ENCODE measurements at places on chromosomes 12 and 14.

DNA sequence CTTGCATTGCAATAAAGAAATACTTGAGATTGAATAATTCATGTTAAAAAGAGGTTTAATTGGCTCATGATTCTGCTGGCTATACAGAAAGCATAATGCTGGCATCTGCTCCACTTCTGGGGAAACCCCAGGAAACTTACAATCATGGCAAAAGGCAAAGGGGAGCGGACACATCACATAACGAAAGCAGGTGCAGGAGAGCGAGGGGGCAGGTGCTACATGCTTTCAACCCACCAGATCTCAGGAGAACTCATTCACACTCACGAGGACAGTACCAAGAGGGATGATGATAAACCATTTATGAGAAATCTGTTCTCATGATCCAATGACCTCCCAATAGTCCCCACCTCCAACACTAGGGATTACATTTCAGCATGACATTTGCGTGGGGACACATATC is 172.6 kb downstream of the RASSF9 start:
- no peak for DNase-seq

DNA sequence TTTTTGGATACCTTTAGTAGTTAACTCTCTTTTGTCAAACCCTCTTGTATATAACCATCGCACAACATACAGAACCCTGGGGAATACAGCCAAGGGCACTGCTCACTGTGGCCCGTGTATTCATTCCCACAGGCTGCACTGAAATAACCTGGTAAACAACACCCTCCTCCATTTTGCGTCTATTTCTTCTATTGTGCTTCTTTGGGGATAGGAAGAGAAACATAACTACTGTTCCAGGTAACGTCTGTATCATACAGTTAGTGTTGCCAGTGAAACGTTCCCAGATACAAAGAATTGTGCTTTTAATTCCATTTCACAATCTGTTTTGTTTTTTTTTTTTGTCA is 9.6 kb downstream of the C12orf76 start:
- DNase-seq: no peak

- no peak for DNase-seq
Measured at GRCh38 chr12:3631759-3632158, 121.2 kb downstream of the CRACR2A start.

DNA sequence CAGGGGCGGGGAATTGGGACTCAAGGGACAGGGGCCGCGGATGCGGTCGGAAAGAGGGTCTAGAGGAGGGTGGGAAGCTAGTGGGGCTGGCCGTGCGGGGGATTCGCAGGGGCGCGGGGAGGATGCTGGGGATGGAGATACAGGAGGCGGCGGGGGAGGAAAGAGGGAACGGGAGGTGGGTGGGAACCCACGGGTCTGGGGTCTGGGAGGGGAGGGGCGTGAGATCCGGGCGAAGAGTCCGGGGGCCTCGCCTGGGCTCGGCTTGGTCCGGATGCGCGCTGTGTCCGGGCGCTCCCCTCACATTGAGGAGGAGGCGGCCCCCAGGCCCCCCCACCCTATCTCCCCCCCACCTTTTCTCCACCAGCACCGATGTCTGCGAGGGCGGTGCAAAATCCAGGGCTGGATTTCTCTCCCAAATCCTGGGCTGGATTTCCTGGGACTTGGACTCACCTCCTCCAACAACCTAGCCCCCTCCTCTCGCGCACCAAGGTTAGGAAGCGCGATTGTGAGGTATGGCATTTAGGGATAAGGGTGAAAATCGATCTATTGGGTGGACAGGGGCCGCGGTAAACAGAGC is at the start of gene AGAP2:
Gene AGAP2 (minus strand): TSS at position 82 of the 577 bp plus-strand sequence. CDS start 496 bp downstream, outside the sequence.
- no peak for DNase-seq

- no peak for DNase-seq
Measured at GRCh38 chr12:11075642-11076041, 13.5 kb upstream of the TAS2R46 start.

GRCh38 chr12:17108877-17109541 is 503.0 kb upstream of the LMO3 start:
- no peak for DNase-seq

Data from suppressor macrophage treated with lipopolysaccharide for 4 hours (primary cell).